Activated CD4-positive, alpha-beta T cell treated with anti-CD3 and anti-CD28 coated beads, Interleukin-2, Interleukin-4, amounts not matched to agents 100 ng/mL and 50 ng/mL, durations not matched to agents 16 hours and 8 hours (primary cell): ENCODE measurements at places on chromosomes 12 and 14.

DNA sequence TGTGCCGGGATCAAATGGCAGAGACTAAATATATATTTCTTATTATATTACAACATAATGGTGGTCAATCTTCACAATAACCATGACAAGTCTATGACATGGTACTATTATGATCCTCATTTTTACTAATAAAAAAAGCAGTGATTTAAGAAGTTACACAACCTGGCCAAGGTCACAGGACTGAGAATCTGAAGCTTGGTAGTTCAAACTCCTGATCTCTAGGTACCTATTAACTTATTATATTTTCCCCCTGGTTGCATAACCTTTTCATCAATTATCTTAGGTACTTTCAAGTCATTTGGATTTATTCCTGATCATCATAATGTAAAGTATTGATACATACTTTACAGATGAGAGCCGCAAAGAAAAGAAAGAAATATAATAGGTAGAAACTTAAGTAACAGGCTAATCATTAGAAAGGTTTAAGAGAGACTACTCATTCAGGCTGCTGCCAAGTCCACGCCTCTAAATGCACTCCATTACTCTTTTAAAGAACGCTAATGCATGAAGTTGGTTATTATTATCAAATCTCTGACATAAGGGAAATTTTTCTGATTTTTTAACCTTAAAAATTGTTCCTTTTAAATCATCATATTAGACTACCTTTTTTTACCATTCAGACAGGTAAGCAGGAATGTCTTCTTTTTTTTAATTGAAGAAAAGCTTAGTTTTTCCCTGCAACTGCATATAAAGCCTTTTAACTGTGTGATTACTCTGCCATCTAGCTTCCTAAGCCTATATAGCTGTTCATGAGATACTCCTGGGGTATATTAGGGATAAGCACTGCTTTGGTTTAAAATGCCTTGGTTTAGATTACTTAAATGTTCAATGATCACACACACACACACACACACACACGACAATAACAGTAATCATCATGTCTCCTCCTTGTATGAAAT is 35.6 kb downstream of the RPS29 start:
- DNase-seq: no peak

- peak; percentile 67 for DNase-seq
Observed at GRCh38 chr14:65303190-65303898, 109.2 kb upstream of the FUT8 start.

- DNase-seq: no peak
Observed at GRCh38 chr12:79938843-79939242, 3.9 kb upstream of the PPP1R12A start.

DNA sequence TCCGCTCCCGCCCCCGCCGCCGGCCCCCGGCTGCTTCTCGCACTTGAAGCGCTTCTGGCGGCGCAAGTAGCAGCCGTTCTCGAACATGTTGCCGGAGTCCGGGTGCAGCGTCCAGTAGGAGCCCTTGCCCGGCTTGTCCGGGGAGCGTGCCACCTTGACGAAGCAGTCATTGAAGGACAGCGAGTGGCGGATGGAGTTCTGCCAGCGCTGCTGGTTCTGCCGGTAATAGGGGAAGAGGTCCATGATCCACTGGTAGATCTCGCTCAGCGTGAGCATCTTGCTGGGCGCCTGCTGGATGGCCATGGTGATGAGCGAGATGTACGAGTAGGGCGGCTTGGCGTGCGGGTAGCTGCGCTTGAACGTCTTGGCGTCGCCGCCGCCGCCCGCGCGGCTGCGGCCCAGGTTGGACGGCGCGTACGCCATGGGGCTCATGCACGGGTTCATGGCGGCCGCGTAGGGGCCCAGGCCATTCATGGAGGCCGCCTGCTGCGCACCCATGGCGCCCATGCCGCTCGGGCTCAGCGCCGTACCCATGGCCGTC is 3.0 kb downstream of the FOXA1 start:
- no peak for DNase-seq

GRCh38 chr12:104964167-104964855 is 6.2 kb upstream of the SLC41A2 start:
- DNase-seq: no peak

DNA sequence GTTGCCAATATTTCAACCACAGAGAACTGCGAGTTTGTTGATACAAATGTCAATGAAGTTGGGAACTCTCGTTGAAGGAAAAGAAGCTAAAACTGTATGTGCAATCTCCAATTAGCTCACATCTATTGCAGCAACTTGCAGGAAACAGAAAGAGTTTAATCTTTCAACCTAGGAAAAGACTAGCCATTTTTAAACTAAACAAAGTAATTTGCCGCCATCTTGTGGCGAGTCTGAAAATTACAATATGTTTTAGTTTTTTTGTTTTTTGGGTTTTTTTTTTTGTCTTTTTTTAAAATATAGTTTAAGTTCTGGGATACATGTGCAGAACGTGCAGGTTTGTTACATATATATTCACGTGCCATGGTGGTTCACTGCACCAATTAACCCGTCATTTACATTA is 131.2 kb upstream of the FOXG1 start:
- DNase-seq: peak; percentile 4

DNA sequence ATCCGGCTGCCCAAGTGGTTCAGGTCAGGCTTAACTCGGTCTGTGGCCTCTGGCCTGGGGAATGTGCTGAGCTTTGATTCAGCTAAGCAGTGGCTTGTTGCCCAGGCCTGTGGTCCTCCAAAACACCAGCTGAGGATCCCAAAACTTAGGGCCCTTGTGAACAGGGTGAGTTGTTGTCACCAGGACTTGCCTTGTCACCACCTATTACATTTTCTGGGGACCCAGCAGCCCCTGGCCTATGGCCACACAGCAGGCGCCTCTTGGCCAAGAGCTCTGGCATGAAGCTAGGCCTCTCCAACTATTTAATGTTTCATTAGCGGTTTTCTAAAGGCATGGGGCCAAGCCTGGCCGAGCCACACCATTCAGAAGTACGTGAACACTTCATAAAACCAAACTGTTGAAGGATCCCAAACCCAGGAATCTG is 343.7 kb downstream of the CACNA1C start:
- DNase-seq: no peak
